GOT3 (cell line): ENCODE measurements at places on chromosomes 1 and 21.

- DNase-seq = no peak
These were observed 54.7 kb downstream of the RBM11 start for GRCh38 chr21:14270631-14271030.

- DNase-seq = no peak
These were observed 99.4 kb upstream of the EDEM3 start for GRCh38 chr1:184854036-184854435.

DNA sequence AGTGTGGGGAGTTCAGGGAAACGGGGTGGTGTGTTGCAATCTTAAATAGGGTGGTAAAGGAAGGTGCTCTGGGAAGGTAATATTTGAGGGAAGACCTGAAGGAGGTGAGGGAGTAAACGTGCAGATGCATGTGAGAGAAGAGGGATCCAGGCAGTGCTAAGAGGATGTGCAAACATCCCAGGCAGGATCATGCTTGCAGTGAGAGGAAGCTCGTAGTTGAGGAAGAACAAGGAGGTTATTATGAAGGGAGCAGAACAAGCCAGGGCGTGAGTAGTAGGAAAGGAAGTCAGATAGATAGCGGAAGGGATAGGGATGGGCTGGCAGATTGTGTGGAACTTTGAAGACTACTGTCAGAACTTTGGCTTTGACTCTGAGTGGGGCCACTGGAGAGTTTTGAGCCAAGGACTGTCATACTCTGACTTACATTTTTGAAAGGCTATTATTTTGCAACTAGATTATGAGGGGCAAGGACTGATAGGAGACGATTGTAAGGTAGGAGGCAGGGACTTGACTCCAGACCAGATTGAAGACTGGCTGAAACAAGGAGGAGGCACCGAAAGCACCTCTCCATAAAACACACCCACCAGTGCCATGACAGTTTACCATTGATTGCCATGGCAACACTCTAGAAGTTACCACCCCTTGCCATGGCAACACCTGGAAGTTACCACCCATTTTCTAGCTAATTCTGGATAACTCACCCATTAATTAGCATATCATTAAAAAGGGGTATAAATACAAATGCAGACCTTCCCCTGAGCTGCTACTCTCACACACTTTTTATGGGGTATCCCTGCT, 67.0 kb downstream of the XCL2 start:
- DNase-seq = no peak

DNA sequence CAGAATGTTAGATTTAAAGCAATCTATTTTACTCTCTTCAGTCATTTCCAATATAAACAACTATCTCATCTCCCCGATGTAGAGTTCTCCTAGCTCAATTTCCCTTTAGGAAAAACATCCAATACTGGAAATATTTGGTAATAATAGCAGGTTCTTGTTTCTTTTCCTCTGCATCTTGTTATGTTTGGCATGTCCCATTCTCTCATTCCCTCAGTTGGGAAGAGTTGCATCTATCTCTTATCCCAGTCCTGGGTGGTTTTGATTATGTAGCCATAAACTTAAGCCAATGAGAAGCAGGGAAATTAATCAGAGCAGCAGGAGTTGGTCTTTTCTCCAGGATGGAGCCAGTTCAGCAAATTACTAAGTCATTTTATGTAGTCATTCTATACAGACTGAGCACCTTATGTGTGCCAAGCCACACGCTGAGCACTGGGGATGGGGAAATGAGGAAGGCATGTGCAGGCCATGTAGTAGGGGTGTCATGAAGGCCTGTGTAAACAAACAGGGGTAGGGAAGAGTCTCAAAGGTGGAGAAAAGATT, 418.2 kb upstream of the NFIA start:
- no peak for DNase-seq

- DNase-seq = no peak
These were observed 32.0 kb upstream of the INSL5 start for GRCh38 chr1:66833112-66833511.

GRCh38 chr1:29124366-29125236, 898 bp upstream of the TMEM200B start:
- peak; percentile 53 for DNase-seq

DNA sequence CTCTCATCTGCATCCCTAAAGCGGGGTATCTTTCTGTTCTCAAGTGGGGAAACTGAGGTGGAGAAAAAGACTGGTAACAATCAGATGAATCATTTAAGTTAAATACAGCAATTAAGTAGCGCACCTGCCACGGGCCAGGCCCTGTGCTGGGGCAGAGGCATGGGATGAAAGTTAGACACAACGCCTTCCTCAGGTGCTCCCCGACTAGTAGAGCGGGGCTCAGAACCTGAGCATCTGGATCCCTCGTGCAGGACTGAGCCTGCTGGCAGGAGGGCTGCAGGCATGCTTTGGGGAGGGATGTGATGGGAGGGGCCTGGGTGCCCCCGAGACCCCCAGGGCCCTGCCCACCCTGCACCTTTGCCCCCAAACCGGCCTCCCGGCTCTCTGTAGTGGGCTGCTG, 14.9 kb upstream of the KCNC4 start:
- no peak for DNase-seq

DNA sequence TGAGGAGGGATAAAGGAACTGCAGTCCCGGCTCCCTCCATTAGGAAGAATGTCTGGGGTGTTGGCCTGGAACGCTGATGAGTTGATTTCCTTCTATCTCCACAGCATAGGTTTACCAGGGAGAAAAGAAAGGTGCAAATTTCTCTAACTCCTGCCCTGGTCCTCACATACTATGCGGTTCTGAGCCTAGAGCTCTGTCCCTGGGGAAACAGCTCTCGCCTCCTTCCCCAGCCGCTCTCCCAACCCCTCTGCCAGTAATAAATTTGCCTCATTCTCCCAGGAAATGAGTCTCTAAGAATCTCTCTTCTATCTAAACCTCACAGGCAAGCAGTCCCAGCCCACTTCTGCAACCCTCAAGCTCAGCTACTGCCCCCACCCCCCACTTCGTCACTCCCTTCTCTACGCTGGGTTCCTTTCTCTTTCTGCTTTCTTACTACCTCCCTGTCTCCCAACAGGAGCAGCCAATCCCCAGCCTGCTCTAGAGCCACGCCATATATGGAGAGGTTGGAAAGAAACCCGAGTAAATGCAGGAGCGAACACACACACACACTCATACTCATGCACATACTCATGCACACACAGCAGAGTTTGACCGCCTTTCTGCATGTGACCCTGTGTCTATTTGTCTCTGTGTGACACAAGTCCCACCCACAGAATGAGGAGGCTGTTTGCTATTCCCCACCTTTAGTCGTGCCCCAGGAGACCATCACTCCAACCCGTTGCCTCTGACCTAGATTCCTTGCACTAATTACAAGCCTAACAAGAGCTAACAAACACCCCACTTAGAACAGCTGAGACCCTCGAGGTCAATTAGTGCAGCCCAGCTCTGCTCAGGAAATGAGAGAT, 13.4 kb downstream of the PLEKHO1 start:
- peak; percentile 67 for DNase-seq

DNA sequence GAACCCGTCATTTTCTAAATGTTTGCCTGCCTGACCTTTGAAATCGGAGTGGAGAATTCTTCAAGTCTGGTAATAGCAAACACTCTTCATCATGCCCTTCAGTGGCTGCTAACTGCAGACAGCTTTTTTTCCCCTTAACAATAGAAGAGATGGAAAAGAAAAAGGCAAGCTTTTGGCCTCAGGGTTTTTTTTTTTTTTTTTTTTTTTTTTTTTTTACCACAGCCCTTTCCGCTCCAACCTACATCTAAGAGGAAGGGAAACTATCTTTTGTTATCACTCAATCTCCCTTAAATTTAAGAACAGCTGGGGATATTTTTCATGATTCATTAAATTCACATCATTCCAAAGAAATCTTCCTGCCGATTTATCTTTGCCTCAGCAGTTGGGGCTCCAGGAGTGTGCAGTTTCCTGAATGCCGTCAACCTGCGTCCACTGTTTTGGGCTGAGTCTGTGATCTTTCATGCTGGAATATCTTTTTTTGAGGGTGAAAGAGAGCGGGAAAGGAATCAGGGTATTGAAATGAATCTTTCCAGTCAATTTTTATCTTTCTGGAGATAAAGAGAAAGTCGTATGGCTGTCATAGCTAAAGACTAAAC, 144.5 kb upstream of the SMYD2 start:
- DNase-seq = no peak

GRCh38 chr1:115847787-115848186, 6.9 kb upstream of the NHLH2 start:
- DNase-seq = no peak

DNA sequence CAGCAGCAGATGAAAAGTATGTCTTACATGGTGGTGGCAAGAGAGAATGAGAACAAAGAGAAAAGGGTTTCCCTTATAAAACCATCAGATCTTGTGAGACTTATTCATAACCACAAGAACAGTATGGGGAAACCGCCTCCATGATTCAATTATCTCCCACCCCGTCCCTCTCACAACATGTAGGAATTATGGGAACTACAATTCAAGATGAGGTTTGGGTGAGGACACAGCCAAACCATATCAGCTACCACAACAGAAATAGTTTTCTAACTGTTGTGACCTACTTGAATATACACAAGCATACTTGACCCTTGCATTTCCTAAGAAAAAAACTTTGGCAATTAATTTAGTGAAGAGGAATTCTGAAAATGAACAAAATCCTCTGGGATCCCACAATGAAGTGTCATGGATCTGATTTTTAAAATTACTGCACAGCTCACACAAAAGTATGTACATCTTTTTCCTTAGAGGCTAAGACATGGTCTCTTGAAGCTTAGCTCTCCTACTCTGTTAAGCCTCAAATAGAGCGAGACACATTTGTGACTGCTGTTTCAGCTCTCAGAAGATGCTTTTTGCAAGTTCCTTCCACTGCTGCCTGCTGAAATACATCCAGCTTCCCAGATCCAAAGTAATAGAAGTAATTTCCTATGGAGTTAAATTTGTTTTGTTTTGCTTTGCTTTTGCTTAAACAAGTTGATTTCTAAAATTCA, 265.8 kb downstream of the DPYD start:
- no peak for DNase-seq

- no peak for DNase-seq
These were observed 277.5 kb upstream of the C1orf174 start for GRCh38 chr1:4177425-4178150.

DNA sequence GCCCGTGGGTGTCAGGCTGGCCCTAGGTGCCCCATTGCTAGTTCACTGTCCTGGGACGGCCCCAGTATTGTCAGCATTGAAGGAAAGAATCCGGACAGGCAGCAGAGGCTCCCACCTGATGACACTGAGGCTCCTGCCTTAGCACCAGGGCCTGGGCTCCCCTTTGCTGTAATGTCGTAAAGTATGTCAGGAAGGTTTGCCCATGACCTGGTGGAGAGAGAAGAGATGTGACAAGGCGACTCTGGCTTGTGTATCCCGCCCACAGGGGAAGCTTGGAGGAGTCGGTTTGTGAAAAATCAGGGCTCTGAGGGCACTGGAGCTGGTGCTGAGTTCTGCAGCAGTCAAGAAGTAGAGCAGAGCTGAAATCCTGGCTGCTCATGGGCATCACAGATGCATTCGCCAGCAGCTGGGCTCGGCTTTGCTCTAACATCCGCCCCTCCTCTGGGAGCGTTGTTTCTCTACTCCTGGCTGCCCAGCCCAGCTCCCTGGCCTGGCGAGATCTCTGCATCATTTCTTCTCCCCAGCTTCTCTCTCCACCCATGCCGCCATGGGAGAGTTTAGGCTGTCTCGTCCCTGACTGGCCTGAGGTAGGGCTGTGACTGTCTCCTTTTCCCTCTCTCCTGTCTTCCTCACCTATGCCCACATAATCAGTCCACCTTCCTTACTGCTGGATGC, 74.1 kb downstream of the ADARB1 start:
- DNase-seq = no peak

- no peak for DNase-seq
These were observed 508.6 kb downstream of the PTPRU start for GRCh38 chr1:29744684-29745490.

GRCh38 chr1:77048615-77049005, 170.6 kb downstream of the PIGK start:
- DNase-seq = no peak

GRCh38 chr1:109977225-109977624, 7.3 kb upstream of the AHCYL1 start:
- DNase-seq = no peak

- peak; percentile 60 for DNase-seq
These were observed 56.3 kb downstream of the TRAF5 start for GRCh38 chr1:211382714-211383480.

- DNase-seq = no peak
These were observed 56.3 kb upstream of the HTR1D start for GRCh38 chr1:23273450-23274133.

- no peak for DNase-seq
These were observed 3.5 kb downstream of the HHAT start for GRCh38 chr1:210332233-210332632.

- no peak for DNase-seq
These were observed 34.6 kb downstream of the DNTTIP2 start for GRCh38 chr1:93844262-93845045.

- no peak for DNase-seq
These were observed 174.1 kb downstream of the LBR start for GRCh38 chr1:225253784-225254183.

DNA sequence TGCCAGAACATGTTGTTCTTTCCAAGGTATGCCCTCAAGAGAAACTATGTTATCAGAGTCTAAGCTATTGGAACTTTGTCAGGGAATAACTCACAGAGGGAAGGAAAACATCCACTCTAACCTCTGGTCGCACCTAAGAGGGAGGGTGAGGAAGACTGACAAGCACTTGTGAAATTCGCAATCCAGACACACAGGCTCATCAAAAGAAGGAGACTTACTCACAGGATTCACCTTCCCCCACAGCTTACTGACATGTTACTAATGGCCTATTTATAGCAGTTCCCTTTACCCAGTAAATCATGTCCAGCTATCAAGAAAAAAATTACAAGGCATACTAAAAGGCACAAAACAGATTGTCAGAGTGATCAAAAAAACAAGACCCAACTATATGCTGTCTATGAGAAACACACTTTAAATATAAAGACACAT, 36.9 kb downstream of the WDR64 start:
- DNase-seq = no peak

GRCh38 chr1:43288058-43288784, 2.8 kb upstream of the C1orf210 start:
- no peak for DNase-seq

GRCh38 chr21:41435706-41436105, 9.7 kb downstream of the MX1 start:
- no peak for DNase-seq

DNA sequence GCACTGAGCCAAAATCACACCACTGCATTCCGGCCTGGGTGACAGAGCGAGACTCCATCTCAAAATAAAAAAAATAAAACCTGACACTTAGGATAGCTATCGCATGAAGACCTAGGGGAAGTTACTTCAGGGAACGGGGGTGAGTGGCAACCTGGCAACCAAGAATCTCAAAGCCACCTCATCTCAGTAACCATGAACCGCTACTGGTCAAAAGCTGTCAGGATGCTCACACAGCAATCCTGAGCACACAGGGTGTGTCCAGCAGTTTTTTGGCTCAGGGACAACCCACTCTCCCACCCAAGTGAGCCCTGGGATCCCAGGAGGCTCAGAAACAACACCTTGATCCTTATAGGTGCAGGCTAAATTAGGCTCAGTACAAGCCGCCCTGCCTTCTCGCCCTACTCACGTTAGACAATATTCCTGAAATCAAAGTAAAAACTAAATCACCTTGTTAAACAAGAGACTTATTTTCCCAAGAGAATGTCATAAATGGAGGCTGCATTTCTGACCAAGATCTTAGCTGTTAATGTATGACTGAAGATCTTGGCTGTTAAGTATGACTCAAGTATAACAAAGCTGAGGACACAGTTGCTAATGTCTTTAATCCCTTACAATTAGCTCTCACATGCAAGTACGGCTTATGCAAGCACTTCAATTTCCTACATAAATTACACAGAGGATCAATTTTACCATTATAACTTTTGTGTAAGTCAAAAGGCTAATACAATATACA, 48.3 kb upstream of the NADK start:
- no peak for DNase-seq
